Activated CD4-positive, alpha-beta memory T cell treated with anti-CD3 and anti-CD28 coated beads for 36 hours (primary cell): ENCODE measurements at places on chromosomes 12 and 14. TPM values are rescaled to one million over a fixed set of nuclear protein-coding genes. Genes with fewer than 3 reads are reported as not detected.
A peak's percentile ranks its signal among the peaks of the same experiment; 100 is the strongest.

SOS2 gene
- total RNA-seq = 19.6 TPM

IL26 gene
- 2.1 TPM for total RNA-seq

PDE3A gene
- total RNA-seq = not detected

TRIM9 gene
- 0.40 TPM for total RNA-seq

FAM181A gene
- total RNA-seq = not detected

TAS2R14 gene
- 0.62 TPM for total RNA-seq

- DNase-seq = no peak
- H3K27me3 ChIP-seq = no peaks in the 10 kb centered on the region
- no peak overlapping the region for H3K4me3 ChIP-seq
- no peaks in the 10 kb centered on the region for H3K4me1 ChIP-seq
These were observed 31.2 kb downstream of the RBM19 start for GRCh38 chr12:113934946-113935345.

GRCh38 chr12:105706321-105706972 is 376.0 kb downstream of the C12orf75 start:
- H3K4me3 ChIP-seq = no peak overlapping the region
- DNase-seq = no peak
- no peaks in the 10 kb centered on the region for H3K27me3 ChIP-seq
- no peaks in the 10 kb centered on the region for H3K36me3 ChIP-seq

DNA sequence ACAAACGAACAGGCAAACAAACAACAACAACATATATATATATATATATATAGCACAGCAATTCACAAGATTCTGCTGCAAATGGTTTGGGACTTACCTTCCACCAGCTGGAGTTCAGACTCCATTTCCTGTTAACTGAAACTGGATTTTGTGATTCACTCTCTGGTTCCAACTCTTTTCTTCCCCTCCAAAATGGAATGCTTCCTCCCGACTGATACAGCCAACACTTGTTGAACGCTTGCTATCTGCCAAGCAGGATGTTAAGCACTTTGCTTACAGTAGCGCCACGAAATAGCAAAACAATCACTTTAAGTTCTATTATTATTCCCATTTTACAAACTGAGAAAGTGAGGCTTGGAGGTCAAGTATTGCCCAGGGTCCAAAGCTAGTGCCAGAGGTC is 116.0 kb upstream of the TMEM132C start:
- no peaks in the 10 kb centered on the region for H3K27me3 ChIP-seq
- H3K27ac ChIP-seq = no peak overlapping the region
- no peak for DNase-seq
- H3K36me3 ChIP-seq = no peaks in the 10 kb centered on the region
- no peak overlapping the region for H3K4me3 ChIP-seq

GRCh38 chr14:95774265-95775160 is 60.6 kb upstream of the TCL1A start:
- H3K36me3 ChIP-seq = no peaks in the 10 kb centered on the region
- H3K4me1 ChIP-seq = no peaks in the 10 kb centered on the region
- no peak overlapping the region for H3K4me3 ChIP-seq
- DNase-seq = peak; percentile 55
- peaks cover 10% of the 10 kb centered on the region for H3K27me3 ChIP-seq

GRCh38 chr14:38016497-38016896 is 191.2 kb upstream of the SSTR1 start:
- no peak overlapping the region for H3K27ac ChIP-seq
- no peak overlapping the region for H3K4me3 ChIP-seq
- peaks cover 1% of the 10 kb centered on the region for H3K27me3 ChIP-seq
- DNase-seq = no peak

- no peak overlapping the region for H3K27ac ChIP-seq
- no peaks in the 10 kb centered on the region for H3K4me1 ChIP-seq
- no peak for DNase-seq
- no peaks in the 10 kb centered on the region for H3K36me3 ChIP-seq
These were observed 401.3 kb downstream of the DIO2 start for GRCh38 chr14:79809849-79810612.

- no peak overlapping the region for H3K4me3 ChIP-seq
- H3K27me3 ChIP-seq = no peaks in the 10 kb centered on the region
- DNase-seq = no peak
- no peaks in the 10 kb centered on the region for H3K36me3 ChIP-seq
- H3K27ac ChIP-seq = no peak overlapping the region
These were observed 325.4 kb upstream of the SEL1L start for GRCh38 chr14:81859046-81859445.

GRCh38 chr12:130919086-130919485 is 34.6 kb upstream of the ADGRD1 start:
- H3K4me1 ChIP-seq = no peaks in the 10 kb centered on the region
- H3K27me3 ChIP-seq = peaks cover 32% of the 10 kb centered on the region
- H3K4me3 ChIP-seq = no peak overlapping the region
- H3K27ac ChIP-seq = no peak overlapping the region

- H3K36me3 ChIP-seq = no peaks in the 10 kb centered on the region
- peaks cover 15% of the 10 kb centered on the region for H3K27me3 ChIP-seq
- peaks cover 6% of the 10 kb centered on the region for H3K4me1 ChIP-seq
- H3K27ac ChIP-seq = no peak overlapping the region
These were observed 13.4 kb downstream of the TNFAIP2 start for GRCh38 chr14:103136388-103137271.

DNA sequence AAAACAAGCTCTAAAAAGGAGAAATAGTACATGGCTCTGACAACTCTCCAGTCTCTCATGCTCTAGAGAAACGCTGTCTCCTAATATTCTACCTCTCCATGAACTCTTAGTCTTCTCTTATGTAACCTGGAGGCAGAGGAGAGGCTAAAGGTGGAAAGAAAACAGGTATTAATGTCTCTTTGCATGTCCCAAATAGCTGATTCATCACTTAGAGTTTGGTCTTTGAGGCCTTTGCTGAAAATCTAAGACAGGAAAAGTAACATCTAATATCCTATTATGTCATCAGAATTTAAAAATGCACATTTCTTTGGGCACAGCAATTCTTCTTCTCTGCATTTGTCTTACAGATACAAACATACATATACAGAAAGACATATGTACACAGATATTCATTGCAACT is 127.2 kb downstream of the DHRS2 start:
- no peaks in the 10 kb centered on the region for H3K4me1 ChIP-seq
- DNase-seq = no peak
- no peak overlapping the region for H3K4me3 ChIP-seq
- peaks cover 12% of the 10 kb centered on the region for H3K27me3 ChIP-seq

- H3K4me3 ChIP-seq = peak overlapping the region; percentile 100
- H3K36me3 ChIP-seq = peaks cover 56% of the 10 kb centered on the region
- peak overlapping the region; percentile 99 for H3K27ac ChIP-seq
- DNase-seq = no peak
- H3K4me1 ChIP-seq = peaks cover 53% of the 10 kb centered on the region
These were observed 1.2 kb downstream of the PSME2 start for GRCh38 chr14:24145219-24145618.

DNA sequence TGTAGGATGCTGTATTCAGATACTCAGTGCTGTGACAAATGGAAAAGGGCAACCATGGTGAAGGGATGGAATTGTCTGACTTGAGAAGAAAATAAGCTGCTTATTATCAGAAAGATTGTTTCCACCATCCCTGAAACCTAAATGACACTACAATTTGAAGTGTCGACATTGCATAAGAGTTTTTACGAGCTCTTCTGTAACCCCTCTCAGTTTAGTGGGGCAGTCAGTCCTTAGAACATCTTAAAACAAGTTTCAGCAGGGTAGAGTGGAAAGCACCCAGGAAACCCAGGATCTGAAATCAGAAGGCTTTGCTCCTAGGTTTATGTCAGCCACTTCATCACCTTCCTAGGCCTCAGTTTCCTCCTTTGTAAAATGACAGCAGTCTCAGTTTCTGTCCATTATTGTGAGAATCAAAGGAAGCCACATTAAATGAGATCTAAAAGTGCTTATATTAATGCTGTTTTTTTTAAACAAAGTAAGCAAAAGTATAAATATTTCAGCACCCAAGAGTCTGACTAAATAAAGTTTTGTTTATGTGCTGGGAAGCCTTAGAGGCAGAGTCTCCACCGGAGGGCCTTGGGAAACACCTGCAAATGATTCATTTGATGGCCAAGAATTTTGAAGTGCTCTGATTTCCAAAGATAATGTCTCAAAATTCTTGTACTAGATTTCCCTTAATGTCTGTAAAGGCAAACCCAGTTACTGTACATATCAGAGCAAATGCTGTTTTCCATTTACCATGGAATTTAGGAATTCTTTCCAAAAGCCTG is 1.8 kb downstream of the IFT43 start:
- H3K4me1 ChIP-seq = peaks cover 14% of the 10 kb centered on the region
- no peak overlapping the region for H3K27ac ChIP-seq
- H3K4me3 ChIP-seq = no peak overlapping the region
- H3K36me3 ChIP-seq = peaks cover 4% of the 10 kb centered on the region
- DNase-seq = no peak

DNA sequence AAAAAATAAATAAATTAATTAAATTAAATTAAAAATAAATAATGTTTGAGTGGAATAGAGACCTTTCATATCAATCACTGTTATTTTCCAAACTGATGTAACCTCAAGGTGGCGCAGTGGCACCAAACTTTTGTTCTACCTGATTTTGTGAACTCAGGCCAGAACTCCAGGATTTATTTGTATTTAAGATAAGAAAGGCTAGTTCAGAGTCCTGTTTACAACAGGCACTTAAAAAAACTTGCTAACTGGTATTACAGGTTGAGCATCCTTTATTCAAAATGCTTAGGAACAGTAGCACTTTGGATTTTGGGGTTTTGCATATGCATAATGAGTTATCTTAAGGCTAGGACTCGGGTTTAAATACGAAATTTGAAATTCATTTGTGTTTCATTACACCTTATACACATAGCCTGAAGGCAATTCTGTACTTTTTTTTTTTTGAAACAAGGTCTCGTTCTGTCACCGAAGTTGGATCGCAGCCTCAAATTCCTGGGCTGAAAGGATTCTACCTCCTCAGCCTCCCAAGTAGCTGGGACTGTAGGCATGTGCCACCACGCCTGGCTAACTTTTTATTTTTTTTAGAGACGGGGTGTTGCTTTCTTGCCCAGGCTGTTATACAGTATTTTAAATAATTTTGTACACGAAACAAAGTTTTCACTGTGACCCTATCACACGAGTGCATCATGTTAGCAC is 32.4 kb downstream of the YY1 start:
- DNase-seq = no peak
- peaks cover 58% of the 10 kb centered on the region for H3K4me1 ChIP-seq
- H3K36me3 ChIP-seq = peaks cover 10% of the 10 kb centered on the region
- no peaks in the 10 kb centered on the region for H3K27me3 ChIP-seq

GRCh38 chr12:131129839-131130238 is 176.1 kb downstream of the ADGRD1 start:
- no peak overlapping the region for H3K4me3 ChIP-seq
- no peak overlapping the region for H3K27ac ChIP-seq
- H3K27me3 ChIP-seq = no peaks in the 10 kb centered on the region

- peak; percentile 52 for DNase-seq
- no peaks in the 10 kb centered on the region for H3K36me3 ChIP-seq
- no peaks in the 10 kb centered on the region for H3K4me1 ChIP-seq
- no peak overlapping the region for H3K27ac ChIP-seq
- no peak overlapping the region for H3K4me3 ChIP-seq
These were observed 381.1 kb downstream of the SEC23A start for GRCh38 chr14:38721822-38722431.

GRCh38 chr12:30796313-30796780 is 41.6 kb upstream of the CAPRIN2 start:
- H3K4me3 ChIP-seq = peak overlapping the region; percentile 74
- peaks cover 16% of the 10 kb centered on the region for H3K4me1 ChIP-seq
- H3K27me3 ChIP-seq = peaks cover 38% of the 10 kb centered on the region
- no peaks in the 10 kb centered on the region for H3K36me3 ChIP-seq
- no peak for DNase-seq

DNA sequence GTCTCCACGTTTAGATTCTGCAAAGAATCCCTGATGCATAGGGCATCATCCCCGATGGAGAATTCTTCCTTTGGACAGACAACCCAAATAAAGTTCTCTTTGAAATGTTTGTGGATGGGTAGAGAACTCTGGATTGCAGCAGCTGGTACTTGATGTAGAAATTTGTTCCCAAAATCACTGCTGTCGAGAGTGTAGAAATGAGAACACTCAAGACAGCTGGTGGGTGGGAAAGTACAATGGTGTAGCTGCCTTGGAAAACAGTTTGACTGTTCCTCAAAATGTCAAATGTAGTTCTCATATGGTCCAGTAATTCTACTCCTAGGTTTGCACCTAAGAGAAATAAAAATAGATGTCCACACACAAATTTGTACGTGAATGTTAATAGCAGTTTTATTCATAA is 671.5 kb upstream of the TMEM132C start:
- H3K4me1 ChIP-seq = no peaks in the 10 kb centered on the region
- no peaks in the 10 kb centered on the region for H3K36me3 ChIP-seq
- H3K27me3 ChIP-seq = peaks cover 1% of the 10 kb centered on the region
- no peak overlapping the region for H3K27ac ChIP-seq
- no peak for DNase-seq
- H3K4me3 ChIP-seq = no peak overlapping the region

DNA sequence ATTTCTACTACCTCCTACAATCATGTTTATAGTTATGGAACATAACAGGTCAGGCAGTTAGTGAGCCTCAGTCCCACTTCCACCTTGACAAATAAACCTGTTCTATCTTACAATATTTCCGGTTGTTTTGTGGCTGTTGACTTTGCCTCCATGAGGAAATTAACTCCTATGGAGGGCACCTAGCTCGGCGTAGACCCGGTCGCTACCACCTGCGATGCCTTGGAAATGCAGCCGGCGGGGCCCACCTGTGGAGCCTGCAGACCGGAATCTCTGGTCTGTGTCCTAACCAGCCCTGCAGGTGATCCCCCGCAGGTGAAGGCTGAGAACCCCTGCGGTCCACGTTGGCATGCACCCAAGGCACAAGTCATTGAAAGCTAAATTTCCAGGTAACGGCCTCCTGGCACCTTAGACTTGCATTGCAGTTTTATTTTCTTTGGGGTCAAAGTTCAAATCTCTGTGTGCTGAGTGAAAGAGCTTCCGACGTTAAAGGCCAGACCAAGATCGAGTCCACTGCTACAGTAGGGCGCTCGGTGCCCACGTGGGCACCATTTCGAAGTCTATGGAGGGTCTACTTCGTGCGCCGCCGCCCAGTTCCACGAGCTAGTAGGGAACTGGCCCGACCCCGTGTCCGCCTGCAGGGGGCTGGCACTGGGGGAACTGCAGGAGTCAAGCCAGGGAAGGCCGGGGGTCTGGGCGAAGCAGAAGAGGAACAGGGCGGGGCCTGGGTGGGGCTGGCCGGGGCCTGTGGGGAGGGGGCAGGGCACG is 782 bp upstream of the PIWIL1 start:
- DNase-seq = no peak
- H3K27me3 ChIP-seq = peaks cover 18% of the 10 kb centered on the region
- H3K36me3 ChIP-seq = no peaks in the 10 kb centered on the region
- no peak overlapping the region for H3K27ac ChIP-seq

DNA sequence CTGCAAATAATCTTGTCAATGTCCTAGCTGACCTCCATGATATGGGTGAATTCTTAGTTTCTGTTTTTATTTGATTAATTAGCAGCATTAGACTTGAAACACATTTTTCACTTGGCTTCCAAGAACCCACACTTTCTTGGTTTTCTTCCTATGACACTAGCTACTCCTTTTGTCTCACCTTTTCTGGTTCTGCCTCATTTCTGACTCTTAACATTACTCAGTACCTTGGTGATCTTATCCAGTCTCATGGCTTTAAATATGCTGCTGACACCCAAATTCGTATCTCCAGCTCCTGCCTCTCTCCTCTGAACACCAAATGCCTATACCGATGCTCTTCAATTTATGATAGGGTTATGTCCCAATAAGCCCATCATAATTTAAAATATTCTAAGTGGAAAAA is 32.0 kb upstream of the SSTR1 start:
- H3K27ac ChIP-seq = no peak overlapping the region
- DNase-seq = no peak
- H3K36me3 ChIP-seq = peaks cover 3% of the 10 kb centered on the region
- H3K4me3 ChIP-seq = no peak overlapping the region
- peaks cover 8% of the 10 kb centered on the region for H3K27me3 ChIP-seq
